ENCODE measurements at places on chromosomes 12 and 14.

- no peak for DNase-seq
Observed at GRCh38 chr14:36579573-36580140, 2.8 kb downstream of the NKX2-8 start.

DNA sequence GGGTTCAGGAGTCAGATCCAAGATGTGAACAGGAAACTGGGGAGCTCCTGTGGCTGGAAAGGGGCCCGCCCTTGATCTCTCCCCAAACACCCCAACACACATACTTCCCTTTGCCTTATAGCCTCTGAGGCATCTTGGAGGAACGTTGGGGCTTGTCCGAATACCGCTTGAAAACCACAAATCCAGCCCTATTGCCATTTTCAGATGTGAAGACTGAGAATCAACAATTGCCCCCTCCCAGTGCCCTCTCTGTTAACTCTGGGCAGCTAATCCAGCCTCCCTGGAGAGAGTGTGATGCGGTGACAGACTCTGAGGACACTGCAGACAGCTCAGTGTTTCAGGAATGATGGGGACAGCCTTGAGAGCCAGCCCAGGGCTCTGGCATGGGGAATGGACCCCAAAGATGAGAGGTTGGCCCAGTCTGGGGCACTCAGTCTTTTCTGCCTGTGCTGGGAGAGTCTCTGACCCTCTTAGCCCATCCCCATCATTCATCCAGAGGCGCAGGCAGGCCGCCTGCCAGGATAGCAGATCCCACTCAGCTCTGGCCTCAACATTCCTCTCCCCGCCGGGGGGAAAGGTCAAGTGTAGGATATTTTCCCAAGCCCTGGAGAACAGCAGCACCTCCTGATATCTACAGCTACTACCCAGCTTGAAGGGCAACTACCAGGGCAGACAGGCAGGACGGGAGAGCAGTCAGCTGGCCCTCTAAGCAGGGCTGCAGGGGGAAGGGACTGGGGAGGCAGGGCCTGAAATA lies 24.6 kb upstream of the LTBP2 start:
- no peak for DNase-seq

DNA sequence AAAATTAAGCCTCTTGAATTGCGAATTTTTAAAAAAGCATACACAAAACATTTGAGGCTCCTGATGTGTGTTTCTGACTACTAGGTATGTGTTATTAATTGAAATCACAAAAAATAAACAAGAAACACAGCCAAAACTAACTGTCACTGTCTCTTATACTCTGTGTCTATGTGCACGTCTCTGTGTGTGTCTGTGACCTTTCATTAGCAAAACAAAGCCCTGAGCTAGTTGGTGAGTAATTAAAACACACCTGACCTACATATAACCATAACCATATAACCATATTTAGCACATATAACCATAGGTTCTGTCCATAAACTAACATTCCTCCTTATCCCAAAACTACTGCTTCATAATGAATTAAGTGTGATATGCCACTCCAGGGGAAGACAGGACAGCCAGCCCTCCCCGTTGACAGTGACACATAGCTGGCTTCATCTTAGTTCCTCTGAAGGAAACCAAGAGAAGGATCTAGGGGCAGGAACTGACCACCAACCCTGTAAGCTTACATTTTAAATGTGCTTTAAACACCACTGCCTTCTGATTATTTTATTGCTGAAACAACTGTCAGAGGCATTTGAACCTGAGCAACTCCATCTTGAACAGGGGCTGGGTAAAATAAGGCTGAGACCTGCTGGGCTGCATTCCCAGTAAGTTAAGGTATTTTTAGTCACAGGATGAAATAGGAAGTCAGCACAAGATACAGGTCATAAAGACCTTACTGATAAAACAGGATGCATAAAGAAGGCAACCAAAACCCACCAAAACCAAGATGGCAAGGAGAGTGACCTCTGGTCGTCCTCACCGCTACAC lies 106.7 kb downstream of the PPP2R5E start:
- no peak for DNase-seq

GRCh38 chr12:22562036-22563028 lies 18.0 kb upstream of the C2CD5 start:
- DNase-seq: no peak

DNA sequence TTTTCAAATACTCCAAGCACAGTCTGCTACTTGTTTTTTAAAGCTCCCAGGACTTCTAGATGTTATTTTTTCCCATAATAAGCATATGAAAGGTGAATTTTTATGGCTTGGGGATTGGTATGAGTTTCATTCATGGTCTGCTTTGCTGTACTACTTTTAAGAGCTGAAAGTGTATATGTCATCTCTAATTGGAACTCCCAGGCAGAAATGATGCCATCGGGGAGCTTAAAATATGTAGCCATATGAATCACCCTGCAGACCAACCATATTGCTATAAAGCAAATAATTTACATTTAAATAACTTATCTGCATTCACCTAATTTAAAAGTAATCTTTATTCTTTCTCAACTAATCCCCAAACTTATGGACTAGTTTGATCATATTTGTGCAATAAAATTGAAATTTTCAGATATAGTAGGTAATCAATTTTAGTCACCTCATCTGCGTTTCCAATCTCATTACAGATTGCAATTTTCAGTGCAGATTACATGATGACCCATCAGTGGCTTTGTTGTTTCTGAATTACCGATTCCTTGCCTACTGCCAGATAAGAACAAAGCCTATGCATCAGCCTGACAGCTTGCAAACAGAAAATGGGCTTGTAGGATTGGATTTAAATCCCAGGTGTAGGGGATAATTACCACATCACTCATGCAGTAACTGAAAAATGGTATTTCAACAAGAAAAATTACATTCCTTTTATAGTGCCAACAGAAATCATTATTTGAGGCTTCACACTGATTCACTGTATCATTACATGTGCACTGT lies 689.4 kb downstream of the NOVA1 start:
- no peak for DNase-seq

- DNase-seq: no peak
Observed at GRCh38 chr14:87405563-87405962, 587.4 kb downstream of the GALC start.

DNA sequence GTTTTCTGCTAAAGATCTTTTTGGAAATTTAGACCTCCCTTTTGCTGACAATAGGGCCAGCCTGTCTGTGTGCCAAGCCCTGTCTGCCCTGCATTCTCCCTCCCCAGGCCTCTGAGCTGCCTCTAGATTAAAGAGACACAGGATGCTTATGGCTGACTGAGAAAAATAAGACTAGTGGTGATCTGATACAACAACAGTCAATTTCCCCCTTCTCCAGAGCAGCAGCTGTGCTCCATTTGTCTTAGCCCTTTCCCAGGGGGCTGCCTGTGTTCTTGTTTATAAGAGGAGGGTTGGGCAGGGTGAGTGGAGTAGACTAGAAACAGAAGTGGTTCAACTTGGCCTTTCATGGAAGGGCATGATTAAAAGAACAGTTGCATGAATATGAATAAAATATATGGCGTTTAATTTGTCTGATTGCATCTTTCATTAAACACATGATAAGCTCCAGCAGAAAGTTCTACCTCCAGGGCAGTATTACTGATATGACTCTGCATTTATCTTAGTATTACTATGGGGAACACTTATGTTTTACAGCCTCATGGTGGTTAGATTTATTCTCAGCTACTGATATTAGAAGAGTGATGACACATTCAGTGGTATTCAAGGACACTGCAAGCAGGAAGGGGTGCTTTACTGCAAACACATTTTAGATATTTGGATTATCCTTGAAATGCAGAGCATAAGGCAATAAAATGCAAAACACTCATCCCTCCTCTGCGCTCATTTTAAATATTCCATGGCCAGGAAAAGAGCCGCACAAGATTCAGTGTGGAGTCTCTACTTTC lies 150.2 kb upstream of the CLEC14A start:
- no peak for DNase-seq

DNA sequence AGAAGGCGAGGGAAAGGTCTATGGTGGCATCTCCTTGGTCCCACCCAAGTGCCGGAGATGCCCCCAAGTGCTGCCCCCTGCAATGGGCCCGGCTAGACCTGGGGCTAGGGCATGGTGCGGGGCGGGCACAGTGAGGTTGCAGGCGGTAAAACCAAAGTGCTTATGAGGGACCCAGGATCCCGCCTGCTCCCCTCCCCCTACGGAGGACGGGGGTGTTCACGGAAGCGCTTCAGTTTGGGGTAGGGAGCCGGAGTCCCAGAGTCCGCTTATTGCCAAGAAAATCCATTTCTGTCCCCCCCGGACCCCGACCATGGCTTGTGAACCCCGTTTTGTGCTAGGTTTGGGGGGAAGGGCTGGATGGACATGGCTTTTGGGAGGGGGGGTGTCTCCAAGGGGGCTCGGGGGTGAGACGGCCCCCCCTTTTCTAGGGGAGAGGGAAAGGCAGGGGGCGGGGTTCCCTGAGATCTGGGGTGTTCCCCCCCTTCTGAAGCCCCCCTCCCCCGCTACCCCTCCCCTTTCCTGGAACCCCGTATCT lies 5.4 kb upstream of the GPR84 start:
- DNase-seq: no peak

DNA sequence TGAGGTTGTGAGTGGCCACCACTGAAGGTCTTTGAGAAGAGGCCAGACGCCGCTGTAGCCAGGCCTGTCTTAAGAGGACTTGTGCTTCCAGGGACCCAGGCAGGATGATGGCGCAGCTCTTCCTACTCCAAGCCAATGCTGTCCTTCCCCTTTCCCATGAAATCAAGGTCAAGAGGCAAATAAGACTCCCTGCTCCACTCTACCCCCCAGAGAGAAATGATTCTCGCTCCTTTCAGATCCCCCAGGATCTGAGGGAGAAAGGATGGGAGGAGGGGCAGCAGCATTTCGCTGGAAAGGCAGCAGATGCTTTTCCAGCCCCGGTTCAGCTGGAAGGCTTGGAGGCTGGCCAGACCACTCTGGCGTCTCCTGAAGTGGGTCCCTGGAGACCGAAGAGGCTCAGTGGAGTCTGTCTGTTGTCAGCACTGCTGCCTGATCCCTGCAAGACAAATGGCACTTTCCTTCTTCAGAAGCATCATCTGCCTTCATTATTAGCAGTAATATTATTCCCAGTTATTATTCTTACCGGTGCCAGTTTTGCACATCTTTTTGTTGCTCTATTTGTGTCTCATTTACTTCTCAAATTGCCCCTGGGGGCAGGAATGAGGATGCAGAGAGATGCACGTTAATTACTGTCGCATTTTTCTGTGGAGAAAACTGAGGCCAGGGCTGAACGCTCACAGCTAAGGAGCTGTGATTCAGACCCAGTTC lies 51.4 kb downstream of the C14orf132 start:
- no peak for DNase-seq

- no peak for DNase-seq
Observed at GRCh38 chr12:108798551-108799221, 58.7 kb downstream of the SSH1 start.

DNA sequence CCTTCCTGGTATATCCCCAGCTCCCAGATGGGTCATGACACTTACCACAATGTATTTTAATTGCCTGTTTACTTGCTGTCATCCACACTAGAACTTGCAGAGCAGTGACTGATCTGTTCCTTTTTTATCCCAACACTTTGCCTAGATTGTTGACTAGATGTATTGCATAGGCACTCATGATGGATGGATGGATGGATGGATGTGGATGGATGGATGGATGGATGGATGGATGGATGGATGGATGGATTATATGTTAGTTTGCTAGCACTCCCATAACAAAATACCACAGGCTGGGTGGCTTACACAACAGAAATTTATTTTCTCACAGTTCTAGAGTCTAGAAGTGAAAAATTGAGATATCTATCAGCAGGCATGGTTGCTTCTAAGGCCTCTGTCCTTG lies 8.7 kb upstream of the CKAP4 start:
- DNase-seq: no peak

GRCh38 chr14:58469309-58469708 lies 41.8 kb downstream of the KIAA0586 start:
- DNase-seq: no peak

DNA sequence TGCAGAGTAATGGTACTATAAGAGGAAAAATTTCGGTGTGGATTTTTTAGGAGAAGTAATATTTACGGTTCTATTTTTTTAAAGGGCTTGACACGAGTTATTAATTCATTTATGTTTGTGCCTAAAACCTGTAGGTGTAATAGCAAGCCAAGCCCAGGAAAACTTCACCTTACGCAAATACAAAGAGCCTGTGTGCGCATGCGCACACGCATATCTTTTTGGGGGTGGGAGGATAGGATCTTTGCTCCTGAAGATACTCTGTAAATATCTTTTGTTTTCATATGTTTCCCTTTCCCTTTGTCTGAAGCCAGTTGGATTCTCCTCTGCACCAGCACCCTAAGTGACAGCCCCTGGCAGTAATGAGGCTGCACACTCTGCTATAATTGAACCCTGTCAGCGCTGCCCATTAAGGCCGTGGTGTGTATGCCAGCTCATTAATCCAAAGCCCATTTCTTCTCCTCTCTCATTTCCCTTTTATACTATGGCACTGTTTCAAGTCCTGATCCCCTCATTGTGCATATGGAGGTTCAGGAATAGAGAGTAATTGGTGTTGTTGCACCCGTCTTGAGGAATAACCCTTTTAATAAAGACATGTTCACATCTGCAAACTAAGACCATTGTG lies 327.2 kb upstream of the E2F7 start:
- DNase-seq: no peak

- no peak for DNase-seq
Observed at GRCh38 chr12:3897371-3897971, 24.3 kb upstream of the PARP11 start.

GRCh38 chr14:91749868-91750267 lies 18.0 kb upstream of the CATSPERB start:
- DNase-seq: no peak

DNA sequence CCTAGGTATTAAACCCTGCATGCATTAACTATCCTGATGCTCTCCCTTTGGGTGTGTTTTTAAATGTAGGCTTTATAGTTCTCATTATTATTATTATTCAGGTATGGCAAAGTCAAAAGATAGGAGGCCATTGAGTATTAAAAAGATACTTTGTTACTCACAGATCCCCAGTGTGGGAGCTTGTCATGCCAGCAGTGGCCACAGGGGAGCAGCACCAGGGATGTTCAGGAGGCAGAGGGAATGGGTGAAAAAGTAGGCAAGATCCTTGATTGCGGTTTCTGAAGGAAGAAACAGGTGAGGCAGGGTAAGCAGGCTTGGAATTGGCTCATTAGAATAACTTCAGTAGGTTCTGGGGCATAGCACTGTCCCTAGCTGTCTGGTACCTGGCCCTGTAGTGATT lies 382.2 kb downstream of the MED13L start:
- no peak for DNase-seq

DNA sequence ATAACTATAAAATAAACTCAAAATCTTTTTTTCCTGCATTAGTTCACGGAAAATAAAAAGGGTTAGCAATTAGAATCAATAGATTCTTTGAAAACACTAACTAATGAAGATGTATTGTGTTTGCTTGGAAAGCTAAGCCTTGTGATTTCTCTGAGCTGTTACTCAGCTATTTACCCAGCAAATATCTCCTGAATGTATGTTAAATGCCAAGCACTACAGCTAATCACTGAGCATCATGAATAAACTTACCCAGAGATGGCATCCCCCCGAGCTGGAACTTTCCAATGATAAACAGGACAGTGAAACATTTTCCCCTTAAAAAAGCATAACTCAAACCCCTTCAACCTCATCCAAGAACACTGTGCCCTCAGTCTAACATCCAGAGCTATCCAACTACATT lies 71.2 kb downstream of the SLC2A13 start:
- no peak for DNase-seq

GRCh38 chr14:97077687-97078086 lies 280.5 kb downstream of the VRK1 start:
- DNase-seq: no peak

All from activated CD8-positive, alpha-beta memory T cell treated with anti-CD3 and anti-CD28 coated beads for 1 hour (primary cell).